ENCODE measurements at places on chromosomes 4 and X.

DNA sequence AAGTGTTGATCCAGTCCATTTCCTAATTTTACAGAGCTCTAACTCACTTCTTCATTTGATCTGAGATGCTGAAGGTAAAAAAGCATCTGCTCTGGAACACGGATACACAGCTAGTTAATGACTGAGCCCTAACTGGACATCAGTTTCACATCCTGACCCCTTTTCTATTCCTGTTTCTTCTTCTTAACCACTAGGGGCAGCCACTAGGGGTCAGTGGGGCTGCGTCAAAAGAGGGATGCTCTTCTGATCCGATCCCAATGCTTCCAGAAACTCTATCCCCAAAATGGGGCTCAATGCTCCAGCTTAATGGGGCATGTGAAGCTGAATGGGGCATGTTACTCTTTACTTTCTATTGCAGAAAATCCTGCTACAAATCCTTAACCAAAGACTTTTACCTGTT, 33.4 kb upstream of the PHKA2 start:
- DNase-seq: no peak

DNA sequence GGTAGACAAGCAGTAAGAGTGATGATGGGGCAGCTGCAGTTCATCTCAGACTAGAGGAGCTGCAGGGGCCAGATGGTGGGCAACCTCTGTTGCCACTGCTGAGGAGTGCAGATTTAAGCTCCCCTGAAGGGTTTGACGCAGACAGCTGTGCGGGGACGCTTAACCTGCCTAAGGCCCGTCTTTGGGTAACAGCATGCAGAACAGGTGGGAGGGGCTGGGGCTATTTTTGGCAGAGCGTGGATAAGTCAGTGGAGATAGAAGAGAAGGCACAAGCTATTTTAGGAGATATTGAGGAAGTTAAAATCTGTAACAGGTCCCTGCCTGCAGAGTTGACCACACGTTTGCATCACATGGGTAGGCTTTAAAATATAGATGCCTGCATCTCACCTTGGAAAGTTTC, 10.5 kb downstream of the CD99 start:
- DNase-seq: no peak

DNA sequence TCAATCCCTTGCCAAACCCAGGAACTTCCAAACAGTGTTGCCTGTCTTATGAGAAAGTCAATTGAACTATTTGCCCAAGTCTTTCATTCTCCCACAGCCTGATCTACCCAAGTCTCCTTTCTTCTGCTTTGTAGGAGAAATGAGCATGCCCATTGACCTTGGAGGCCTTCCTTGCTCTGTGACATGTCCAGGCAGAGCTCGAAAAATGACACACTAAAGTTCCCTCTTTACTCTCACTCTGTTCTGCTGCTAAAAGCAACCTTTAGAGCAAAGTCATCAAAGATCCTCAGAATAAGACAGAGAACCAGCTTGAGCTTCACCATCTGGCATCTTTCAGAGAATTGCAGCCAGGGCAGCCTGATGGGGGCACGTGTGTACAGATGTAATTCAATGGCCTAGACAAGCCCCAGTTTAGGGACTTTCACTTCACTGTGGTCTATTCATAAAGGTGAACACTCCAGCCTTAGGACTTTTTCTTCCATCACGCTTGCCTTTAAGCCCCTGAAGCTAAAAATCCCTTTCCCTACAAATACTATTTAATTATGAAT, 136.4 kb downstream of the AMELX start:
- no peak for DNase-seq

- no peak for DNase-seq
Measured at GRCh38 chr4:7514789-7515188, 80.1 kb upstream of the PSAPL1 start.

DNA sequence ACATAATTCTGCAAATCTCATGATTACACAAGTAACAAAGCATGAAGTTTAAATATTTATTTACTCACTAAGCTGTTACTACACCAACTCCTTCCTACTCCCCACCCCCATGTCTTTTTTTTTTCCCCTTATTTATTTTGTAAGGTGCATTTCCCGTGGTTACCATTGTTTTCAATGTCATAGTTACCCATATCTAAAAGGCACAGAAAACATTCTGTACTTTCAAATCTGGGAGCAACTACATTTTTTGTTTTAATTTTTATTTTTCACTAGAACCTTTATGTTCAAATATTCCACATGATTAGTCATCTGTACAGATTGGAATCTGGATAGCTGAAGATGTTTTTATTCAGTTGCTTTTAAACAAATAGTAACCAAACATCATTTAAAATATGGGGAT, 62.8 kb downstream of the PPP3CA start:
- DNase-seq: no peak

- DNase-seq: no peak
Measured at GRCh38 chr4:106594291-106594952, 225.8 kb upstream of the GIMD1 start.

- no peak for DNase-seq
Measured at GRCh38 chr4:70589785-70590184, 2.3 kb upstream of the AMBN start.

GRCh38 chr4:95371476-95372224, 177.1 kb downstream of the UNC5C start:
- DNase-seq: no peak

DNA sequence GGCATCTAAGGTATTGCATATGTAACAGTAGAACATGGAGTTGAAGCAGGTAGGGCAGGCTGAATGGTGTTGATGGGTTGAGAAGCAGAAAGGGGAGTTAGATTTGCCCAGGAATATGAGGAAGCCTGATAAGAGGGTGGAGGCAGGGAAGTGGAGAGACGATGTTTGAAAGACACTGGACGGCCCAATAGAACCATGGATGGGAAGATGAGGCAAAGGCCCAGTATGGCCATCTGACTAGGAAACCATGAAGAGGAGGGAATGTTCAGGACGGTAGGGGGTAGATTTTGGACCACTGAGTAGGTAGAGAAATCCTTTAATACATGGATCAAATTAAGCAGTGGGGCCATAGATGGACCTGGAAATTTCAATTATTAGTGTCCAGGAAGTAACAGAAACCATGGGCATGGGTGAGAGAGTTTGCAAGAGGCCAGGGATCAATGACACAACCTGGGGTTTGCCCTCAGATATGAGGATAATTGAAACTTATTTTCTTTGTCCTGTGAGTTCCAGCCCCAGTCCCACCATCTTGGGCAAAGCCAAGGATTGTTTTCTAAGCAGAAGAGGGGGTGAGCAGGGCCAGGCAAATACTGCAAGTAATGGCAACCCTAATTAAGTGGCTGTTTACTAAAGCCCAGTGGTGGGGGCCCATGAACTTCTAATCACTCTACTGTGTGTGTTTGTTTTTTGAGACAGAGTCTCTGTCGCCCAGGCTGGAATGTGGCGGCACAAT, 2.5 kb upstream of the USP11 start:
- DNase-seq: no peak

- no peak for DNase-seq
Measured at GRCh38 chr4:109041463-109042360, 260.7 kb downstream of the COL25A1 start.

DNA sequence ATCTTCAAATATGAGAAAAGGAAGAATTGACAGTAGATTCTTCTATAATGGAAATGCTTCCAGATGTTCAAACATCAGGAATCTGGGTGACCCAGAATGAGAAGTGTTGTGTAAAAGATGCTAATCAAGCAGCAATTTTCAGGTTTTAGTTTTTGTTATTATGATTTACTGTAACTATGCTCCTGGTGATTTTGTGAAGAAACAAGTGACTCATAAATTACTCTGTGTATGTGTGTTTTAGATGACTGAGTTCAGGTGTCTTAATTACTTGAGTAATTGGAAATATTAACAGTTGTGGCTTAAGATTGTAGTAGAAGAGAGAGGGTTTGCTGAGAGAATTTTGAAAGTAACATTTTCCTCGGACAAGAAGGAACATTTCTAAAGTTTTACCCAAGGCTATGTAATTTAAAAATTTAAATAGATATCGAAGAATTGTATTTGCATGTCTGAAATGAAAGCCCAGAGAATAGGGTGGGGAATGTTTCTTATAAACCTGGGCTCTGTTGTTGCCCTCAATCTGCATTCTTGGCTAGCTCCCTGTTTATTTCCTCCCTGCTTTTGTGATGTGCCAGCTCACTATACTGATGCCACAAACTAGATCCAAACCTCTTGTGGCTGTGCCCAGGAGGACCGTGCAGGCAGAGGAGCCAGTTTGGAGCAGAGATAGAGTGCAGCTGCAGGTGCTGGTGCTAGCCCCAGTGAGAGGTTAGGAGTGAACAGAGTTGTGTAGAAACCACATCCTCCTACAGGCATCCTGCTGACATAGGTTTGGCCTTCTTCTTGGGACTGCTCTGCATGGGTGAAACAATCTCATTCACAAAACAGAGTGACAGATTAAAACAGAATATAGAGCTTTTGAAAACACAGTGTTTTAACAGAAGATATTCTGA, 25.4 kb upstream of the TNIP3 start:
- DNase-seq: peak; percentile 83

DNA sequence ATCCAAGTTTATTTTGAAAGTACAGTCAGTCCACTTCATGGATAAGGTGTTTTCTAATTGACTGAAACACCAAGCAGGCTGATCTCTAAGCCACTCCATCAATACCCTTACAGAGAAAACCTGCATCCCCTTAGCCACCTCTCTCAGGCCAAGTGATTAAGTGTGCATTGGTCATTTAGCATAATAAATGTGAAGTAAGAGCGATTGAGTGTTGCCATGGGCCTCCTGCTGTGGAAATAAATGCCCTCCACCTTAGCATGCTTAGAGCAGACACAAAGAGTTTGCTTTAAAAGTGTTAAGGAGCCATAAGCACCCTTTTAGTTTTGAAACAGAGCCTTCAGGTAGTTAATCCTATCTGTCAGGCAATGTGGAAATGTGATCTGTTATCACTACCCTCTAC, 386.5 kb downstream of the GPAT3 start:
- DNase-seq: no peak
